ENCODE measurements at places on chromosomes 7 and 10.

- peak; percentile 98 for DNase-seq
Observed at GRCh38 chr10:125231116-125231812, 70.9 kb upstream of the CTBP2 start.

DNA sequence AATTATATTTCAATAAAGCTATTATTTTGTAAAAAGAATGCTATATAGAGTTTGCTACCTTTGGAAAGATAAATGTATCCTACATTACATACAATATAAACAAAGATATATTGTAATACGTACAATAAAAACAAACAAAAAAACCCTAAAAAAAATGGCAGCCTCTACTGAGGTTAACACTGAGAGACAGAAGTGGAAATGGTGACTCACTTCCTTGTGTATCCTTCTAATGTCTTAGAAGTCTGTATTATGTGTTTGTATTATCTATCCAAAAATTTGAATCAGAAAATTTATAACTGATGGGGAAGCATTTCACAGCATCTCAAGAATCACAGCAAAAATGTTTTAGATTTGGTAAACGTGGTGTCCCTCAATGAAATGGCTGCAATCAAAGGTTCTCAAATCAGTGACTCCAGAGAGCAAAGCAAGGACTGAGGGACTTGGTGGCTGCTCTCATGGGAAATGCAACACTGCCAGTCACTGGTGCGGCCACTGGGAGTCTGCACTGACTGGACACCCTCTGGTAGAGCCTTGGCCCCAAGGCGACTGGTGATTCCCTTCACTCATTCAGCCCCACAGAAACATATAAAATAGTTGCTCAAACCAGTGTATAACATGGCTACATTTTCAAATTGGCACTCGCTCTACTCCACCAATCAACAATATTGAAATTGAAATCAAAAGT is 53.8 kb downstream of the PANK1 start:
- peak; percentile 47 for DNase-seq

DNA sequence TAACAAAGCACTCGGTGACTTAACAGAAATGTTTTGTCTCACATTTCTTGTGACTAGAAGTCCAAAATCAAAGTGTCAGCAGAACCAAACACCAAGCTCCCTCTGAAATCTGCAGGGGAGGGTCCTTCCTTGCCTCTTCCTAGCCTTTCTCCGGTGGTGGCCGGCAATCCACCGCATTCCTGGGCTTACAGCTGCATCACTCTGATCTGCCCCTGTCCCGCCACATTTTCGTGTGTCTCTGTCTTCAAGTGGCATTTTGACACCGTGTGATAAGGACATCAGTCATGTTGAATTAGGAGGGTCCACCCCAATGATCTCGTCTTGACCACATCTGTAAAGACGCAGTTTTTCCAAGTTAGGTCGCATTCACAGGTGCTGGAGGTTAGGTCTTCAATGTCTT is 30.5 kb upstream of the TOMM7 start:
- no peak for DNase-seq

GRCh38 chr7:102292813-102293798 is 6.4 kb downstream of the SH2B2 start:
- DNase-seq, result no peak

- DNase-seq, result no peak
Observed at GRCh38 chr10:132677473-132678227, 108.3 kb downstream of the NKX6-2 start.

DNA sequence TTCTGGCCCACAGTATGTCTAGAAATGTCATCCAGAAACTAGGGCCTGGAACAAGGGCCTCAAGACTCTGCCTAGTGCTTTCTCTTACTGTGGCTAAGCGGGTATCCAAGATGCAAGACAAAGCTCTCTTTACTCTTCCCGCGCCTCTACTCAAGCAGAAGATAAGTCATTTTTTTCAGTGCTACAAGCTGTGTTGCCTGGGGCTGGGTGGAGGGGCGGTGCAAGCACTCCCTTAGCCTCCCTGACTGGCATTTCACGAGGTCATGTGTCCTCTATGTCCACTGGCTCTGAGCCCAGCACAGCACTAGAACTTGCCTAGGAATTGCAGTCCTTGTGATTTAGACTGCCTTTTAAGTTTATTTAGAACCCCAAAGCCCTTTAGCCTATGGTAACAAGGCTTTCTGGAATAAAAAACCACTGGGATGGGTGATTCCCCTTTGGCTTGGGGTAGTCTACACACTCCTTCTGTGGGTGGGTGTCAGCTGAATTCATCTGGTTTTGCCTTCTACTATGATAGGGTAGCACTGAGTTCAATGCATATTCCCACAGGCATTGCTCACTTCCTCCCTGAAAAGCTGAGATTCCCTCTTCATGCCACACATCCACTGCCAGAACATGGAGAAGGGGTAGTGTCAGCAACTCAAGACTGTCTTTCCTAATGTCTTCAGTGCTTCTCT is 371.8 kb upstream of the KCND2 start:
- DNase-seq, result no peak

GRCh38 chr7:92809397-92809759 is 27.0 kb downstream of the CDK6 start:
- DNase-seq, result no peak

DNA sequence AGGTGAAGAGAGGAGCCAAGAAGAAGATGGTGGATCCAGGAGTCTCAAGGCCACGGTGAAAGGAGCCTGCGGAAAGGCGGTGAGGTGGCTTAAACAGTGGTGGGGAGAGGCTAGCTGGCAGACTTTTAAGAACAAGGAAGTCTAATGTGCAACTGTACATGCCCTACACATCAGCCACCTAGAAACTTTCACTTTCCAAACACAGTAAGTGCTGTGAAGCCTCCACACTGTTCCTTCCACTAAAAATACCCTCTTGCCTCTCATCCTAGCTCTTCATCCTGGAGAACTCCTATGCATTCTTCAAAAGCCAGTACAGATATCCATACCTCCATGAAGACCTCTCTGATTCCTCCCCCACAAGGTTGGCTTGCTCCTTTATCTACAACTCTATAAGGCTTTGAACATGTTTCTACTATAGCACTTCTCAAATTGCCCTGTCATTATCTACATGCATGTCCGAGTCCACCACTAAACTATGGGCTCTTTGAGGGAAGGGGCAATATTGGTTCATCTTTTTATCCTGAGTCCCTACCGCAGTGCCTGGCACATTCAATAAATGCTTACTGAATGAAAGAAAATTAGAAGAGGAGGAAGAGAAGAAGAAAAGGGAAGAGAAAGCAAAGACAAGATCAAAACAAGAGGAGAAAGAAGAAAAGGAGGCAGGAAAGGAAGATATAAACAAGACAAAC is 54.2 kb downstream of the DNAJC12 start:
- DNase-seq, result no peak

- DNase-seq, result no peak
Observed at GRCh38 chr7:2982831-2983230, 60.8 kb downstream of the CARD11 start.

GRCh38 chr7:141864765-141865447 is 23.6 kb upstream of the PRSS37 start:
- peak; percentile 30 for DNase-seq

- DNase-seq, result no peak
Observed at GRCh38 chr7:91140982-91141381, 123.3 kb upstream of the FZD1 start.

- DNase-seq, result no peak
Observed at GRCh38 chr7:150402671-150403321, 23.7 kb downstream of the ZNF775 start.

- DNase-seq, result no peak
Observed at GRCh38 chr7:167976-168791, 24.2 kb upstream of the FAM20C start.

DNA sequence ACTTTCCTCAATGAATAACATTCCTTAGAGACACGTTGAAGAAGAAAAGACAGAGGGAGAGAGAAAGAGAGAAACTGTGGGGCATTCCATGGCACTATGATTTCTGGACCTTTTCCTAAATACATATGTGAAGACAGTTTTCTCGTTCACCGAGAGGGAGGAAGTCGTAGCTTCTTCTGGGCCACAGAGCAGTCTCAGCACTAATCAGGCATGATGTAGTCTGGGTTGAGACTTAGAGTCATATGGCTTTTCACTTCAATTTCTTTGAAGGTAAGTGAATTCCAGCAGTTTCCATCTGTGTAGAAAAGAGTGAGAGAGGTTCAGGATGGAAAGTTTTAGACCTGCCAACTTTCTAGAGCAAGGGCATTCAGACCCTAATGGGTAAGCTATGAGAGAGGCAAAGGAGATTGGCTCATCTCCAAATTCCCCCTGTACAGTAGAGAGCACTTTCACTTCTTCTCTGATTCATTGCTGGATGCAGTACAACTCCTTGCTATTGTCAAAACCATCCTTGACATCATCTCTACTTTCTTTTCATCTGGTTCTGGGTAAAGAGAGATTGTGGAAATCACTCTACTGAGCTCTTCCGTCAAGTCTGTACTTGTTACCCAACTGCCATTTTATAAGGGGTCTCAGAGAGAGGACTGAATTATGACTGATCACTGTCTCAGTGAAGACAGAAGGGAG is 31.5 kb upstream of the OR9A4 start:
- DNase-seq, result no peak

- peak; percentile 34 for DNase-seq
Observed at GRCh38 chr10:96772196-96772595, 51.9 kb upstream of the PIK3AP1 start.

GRCh38 chr7:7516662-7517061 is 19.0 kb downstream of the COL28A1 start:
- DNase-seq, result peak; percentile 10

All from ELR (cell line).